ENCODE measurements at places on chromosomes 13 and 19.

- no peak for DNase-seq
These were observed 636 bp upstream of the FOXO1 start for GRCh38 chr13:40666933-40667621.

- DNase-seq: no peak
These were observed 155.0 kb downstream of the CYSLTR2 start for GRCh38 chr13:48808683-48809082.

- no peak for DNase-seq
These were observed 48.9 kb downstream of the MYH14 start for GRCh38 chr19:50252111-50252886.

- DNase-seq: no peak
These were observed 24.9 kb upstream of the TPM4 start for GRCh38 chr19:16051254-16052025.

GRCh38 chr13:27137759-27138158 is 33.9 kb downstream of the USP12 start:
- DNase-seq: no peak

DNA sequence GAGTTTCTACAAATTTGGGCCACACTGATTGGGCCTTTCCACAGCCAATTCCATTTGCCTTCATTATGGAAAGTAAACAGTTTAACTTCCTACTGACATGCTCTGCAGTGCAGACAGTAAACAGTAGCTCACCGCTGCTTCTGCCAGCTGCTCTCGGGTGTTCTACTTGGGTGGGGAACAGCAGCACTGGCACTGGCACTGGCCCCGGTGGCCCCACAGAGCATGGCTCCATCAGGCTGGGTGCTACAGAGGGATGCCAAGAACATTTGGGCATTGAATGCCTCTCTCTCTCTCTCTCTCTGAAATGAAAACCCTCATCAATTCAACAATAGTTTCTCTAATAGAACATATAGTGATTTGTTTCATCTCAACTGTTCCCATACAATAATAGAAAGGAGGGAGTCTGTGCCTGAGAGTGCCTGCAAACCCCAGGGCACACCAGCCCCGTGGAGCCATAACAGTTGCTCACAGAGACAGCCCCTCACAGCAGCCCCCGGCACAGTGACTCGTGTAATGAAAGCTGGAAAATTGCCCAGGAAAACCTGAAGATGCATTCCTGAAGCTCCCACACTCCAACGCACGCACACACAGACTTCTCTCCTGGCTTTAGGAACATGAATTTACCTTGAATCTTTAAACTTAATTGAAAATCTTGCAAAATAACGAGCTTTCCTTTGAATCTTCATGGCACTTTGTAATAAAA is 38.2 kb upstream of the GJB6 start:
- no peak for DNase-seq

GRCh38 chr19:8965887-8966286 is 44.3 kb downstream of the MUC16 start:
- DNase-seq: no peak

DNA sequence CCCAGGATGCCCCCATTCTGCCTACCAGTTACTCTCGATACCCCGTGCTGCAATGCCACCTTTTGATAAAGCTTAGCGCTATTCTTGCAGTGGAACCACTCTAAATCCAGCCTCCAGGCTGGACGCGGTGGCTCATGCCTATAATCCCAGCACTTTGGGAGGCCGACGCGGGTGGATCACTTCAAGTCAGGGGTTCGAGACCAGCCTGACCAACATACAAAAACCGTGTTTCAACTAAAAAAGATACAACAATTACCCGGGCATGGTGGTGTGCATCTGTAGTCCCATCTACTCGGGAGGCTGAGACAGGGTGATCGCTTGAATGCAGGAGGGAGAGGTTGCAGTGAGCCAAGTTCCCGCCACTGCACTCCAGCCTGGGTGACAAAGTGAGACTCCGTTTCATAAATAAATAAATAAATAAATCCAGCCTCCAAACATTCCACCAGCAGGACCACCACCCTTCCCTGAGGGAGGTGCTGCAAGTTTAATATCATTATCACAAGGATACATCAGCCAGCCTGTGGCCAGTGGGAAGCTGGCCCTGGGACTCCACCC is 27.7 kb downstream of the CYP2B6 start:
- DNase-seq: no peak

DNA sequence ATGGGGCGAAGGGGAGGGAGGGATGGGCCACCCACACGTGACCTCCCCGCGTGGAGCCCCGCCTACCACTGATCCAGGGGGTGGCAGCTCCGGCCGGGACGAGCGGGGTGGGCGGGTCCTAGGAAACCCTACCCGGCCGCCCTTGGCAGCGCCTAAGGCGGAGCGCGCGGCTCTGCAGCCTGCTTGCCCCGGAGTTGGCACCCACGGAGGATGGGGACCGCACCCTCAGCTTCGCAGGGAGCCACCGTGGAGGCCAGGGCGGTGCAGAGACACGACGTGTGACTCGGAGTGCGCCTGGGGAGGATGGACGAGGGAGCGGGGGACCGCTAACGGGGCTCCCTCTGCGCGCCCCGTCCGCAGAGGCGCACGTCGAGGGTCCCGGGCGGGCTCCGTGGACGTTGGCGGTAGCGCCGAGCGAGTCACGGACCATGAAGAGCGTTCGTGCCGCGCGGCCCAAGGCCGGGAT is at the start of gene RGS9BP:
TSS of gene RGS9BP (plus strand) at position 129 of the 466 bp plus-strand sequence. CDS start 416 bp downstream, outside the sequence.
- no peak for DNase-seq

DNA sequence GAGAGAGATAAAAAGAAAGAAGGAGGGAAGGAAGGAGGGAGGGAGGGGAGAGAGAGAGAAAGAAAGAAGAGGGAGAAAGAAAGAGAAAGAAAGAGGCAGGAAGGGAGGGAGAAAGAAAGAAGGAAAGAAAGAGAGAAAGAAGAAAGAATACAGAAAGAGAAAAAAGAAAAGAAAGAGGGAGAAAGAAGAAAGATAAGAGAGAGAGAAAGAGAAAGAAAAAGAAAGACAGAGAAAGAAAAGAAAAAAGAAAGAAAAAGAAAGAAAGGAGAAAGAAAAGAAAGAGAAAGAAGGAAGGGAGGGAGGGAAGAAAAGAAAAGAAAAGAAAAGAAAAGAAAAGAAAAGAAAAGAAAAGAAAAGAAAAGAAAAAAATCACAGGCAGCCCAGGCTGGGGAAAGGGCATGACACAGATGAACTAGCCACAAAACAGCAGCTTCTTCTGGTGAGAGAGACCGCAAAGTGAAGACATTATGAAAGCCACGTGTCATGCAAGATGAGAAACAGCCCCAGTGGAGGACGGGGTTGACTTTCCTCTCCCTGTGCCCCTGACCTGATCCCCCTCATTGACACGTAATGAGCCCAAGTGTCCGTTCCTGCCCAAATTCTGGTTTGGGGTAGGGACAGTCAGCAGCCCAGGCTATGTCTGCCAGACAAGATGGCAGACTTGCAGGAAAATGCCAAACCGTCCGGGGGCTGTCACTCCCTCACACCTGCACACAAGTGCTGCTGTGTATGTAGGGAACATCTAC is 102.1 kb downstream of the INSR start:
- no peak for DNase-seq

DNA sequence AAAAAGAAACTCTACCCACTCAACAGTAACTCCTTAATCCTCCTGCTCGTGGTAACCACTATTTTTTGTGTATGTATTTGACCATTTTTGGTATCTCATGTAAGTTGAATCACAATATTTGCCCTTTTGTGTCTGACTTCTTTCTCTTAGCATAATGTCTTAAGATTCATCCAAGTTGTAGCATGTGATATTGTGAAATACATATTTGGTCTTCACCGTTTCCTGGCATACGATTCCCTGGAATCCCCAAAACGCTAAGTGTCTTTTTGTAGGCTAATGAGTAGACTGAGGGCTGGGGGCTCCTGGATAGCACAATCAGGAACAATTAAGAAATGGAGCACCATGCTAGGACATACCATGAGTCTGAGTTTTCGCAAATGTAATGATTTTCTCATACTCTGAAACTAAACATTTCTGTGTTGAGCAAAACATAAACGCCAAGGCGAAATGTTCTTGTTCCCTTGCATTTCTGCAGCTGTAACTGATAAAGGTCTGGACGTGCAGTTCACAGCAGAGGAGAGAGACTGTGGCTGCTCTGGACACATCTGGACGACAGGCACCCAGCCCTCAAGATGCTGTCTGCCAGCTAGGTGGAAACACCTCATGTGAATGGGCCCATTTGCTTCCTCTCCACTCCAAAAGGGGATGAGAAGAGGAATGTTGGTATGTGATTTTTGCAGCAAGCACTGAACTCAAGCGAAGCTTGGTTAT is 38.4 kb downstream of the BRD4 start:
- no peak for DNase-seq

GRCh38 chr19:45156011-45156630 is 4.7 kb downstream of the NKPD1 start:
- DNase-seq: no peak

DNA sequence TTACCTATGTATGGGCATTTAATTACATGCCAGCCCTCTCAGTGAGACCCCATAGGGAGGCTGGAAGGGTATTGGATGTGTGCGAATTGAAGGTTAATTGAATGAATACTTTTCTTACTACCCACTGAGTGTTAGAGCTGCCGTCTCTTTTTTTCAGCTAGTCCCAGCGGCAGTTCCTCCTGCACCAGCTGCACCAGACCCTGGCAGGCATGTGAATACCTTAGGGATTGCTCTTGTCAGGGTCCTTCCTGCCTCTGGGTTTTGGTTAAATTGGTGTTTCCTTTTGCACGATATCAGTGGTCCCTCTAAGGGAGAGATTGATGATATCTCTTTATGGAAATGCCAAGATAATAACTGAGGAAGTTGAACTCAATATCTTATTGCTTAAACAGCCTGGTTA is 9.8 kb upstream of the CXCL17 start:
- DNase-seq: no peak

GRCh38 chr19:35623327-35624010 is 5.4 kb upstream of the RBM42 start:
- DNase-seq: no peak

GRCh38 chr13:109235901-109236300 is 550.5 kb downstream of the IRS2 start:
- DNase-seq: no peak

DNA sequence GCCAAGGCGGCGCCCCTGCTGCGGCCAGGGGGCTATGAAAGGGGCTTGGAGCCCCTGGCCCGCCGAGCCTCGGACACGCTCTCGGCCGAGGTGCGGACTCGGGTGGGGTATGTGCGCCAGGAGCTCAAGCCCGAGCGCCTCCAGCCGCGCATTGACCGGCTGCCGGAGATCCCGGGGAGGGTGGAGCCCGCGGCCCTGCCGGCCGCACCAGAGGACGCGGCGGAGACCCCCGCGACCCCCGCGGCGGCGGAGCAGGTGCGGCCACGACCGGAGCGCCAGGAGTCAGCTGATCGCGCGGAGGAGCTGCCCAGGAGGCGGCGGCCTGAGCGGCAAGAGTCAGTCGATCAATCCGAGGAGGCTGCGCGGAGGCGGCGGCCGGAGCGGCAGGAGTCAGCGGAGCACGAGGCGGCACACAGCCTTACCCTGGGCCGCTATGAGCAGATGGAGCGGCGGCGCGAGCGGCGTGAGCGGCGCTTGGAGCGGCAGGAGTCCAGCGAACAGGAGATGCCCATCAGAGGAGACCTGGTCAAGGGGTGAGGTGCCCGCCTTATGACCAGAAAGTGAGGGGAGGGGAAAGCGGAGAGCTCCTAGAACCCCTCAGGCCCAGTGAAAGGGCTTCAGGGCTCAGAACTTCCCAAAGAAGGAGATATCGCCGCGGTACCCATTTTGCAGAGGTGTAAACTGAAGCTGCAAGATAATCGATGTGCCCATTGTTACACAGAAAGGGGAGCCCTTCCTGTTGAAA is 8.8 kb upstream of the SHKBP1 start:
- no peak for DNase-seq

DNA sequence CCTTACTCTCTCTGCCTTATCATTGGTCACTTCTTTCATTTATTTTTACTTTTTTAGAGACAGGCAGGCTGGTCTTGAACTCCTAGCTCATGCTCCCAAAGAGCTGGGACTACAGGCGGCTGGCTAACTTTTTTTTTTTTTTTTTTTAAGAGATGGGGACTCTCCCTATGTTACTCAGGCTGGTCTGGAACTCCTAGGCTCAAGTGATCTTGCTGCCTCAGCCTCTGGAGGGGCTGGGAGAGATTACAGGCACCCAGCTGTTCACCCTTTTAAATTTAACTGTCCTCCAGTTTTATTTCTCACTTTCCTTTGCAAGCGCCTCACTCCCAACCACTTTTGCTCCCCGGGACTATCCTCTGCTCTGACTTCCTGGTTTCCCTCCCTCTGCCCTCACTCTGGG is 5.6 kb upstream of the CLDN10 start:
- no peak for DNase-seq

DNA sequence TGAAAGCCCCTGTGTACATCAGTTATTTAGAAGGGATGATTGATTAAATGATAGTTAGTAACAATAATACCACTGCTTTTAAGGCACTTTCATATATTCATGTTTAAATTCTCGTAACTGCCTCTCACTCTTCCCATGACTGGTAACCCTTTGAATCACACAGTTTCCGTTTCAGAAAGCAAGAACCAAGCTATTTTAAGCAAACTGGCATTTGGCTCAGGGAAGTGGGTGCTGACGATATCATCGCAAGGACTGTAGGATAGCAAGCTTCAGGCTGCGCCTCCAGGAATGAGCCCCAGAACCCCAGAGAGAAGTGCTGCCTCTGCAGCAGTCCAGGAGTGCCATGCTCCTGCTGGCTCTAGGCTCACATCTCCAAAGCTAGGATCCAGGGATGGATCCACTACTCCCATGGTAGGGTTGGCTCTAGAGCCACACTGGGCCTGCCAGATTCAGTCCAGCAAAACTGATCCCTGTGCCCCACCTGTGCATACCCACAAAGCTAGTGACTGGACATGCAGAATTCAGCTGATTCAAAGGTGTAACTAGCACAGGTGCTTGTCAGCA is 313.5 kb downstream of the SLC7A1 start:
- DNase-seq: no peak

DNA sequence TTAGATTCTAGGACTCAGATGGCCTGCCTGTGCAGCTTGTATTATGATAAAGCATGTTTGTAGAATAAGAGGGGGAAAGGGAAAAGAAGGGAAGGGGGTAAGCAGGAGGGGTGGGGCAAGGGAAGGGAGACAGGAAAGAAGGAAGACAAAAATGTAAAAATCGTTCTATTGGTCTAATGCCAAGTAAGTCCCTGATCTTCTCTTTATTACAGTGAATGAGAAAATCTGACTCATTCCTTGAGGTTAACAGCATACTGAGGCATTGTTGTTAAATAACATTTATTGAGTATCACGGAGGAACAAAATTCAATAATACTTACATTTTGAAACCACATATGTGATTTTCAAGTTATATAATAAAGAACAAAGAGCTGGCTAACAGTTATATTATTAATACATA is 1534.7 kb downstream of the OLFM4 start:
- DNase-seq: no peak

GRCh38 chr19:1057176-1057855 is 9.7 kb upstream of the ARHGAP45 start:
- peak; percentile 30 for DNase-seq

- DNase-seq: no peak
These were observed 656 bp upstream of the ZNF324 start for GRCh38 chr19:58466089-58466759.

All from NCI-H1417 treated with DMSO at 0.1 percent for 48 hours (cell line).